ENCODE measurements at places on chromosomes 6 and 20. TPM values are rescaled to one million over a fixed set of nuclear protein-coding genes. Genes with fewer than 3 reads are reported as not detected.

- DNase-seq: no peak
Observed at GRCh38 chr6:113144117-113144516, 713.0 kb upstream of the MARCKS start.

DNA sequence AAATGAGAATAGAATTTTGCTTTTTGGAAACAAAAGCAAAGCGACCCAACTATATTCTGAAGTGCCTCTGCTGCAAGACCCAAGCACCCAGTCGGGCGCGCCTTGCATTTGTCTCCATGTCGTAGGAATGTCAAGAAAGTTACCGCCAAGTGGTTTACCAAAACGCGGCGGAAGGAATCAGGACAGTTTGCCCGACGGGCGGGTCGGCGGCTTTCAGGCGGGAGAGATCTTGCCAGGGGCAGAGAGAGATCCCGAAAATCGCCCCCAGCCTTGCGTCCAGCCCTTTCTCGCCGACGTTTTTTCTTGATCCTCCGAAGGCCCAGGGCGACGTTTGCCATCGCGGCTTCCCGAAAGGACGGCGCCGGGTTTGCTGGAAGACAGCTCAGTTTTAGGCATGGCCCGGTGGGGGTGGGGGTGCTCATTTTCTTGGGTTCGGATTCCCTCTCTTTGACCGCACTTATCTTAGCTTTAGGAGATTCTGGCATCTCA, 4.0 kb upstream of the LIN28B start:
- DNase-seq: no peak

- no peak for DNase-seq
Observed at GRCh38 chr6:36136551-36136950, 6.2 kb downstream of the MAPK13 start.

The VSX1 gene
- total RNA-seq: not detected

The RRP36 gene
- total RNA-seq: 39.1 TPM

The UTRN gene
- total RNA-seq: 304 TPM

- no peak for DNase-seq
Observed at GRCh38 chr6:159038914-159039884, 5.6 kb downstream of the TAGAP start.

GRCh38 chr6:3918469-3918868, 69.3 kb downstream of the FAM50B start:
- no peak for DNase-seq

DNA sequence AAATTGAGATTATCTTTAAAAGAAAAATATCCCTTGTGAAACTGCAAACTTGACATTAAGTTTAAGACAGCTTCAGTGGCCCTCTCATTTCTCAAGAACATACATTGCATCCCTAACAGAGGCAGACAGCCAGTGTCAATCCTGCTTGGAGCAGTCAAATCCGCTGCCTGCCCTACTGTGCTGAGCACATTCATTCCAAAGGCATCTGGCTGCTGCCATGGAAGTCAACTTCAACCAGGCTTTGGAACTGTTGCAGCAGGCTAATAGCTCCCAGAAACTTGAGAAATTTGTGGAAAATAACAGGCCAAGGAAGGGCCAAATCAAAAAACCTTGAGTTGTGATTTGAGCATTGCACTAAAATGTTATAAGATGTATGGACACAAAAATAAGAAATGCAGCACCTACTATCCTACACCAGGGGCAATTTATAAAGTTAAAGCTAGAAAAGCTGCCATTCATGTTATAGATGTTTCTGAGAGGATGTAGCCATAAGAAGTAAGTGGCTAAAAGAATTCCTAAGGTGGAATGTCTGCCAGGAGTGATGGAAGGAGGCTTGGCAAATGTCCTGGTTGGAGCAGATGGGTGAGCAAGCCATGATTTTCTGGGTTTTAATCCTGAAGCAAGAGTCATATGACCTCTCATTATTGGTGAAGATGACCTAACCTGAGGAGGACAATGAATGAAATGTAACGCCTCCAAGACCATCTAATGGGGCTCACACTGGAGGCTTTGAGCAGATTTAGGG, 31.4 kb upstream of the HAO1 start:
- no peak for DNase-seq

The GJA10 gene
- total RNA-seq: not detected

- DNase-seq: no peak
Observed at GRCh38 chr6:116404696-116405095, 33.9 kb downstream of the DSE start.

- no peak for DNase-seq
Observed at GRCh38 chr20:1391640-1392442, 1.0 kb downstream of the FKBP1A start.

The BPIFB1 gene
- total RNA-seq: not detected

- DNase-seq: no peak
Observed at GRCh38 chr6:31574106-31575061, 981 bp upstream of the TNF start.

The MLIP gene
- 383 TPM for total RNA-seq

The GATA5 gene
- not detected for total RNA-seq

The NRSN1 gene
- not detected for total RNA-seq

DNA sequence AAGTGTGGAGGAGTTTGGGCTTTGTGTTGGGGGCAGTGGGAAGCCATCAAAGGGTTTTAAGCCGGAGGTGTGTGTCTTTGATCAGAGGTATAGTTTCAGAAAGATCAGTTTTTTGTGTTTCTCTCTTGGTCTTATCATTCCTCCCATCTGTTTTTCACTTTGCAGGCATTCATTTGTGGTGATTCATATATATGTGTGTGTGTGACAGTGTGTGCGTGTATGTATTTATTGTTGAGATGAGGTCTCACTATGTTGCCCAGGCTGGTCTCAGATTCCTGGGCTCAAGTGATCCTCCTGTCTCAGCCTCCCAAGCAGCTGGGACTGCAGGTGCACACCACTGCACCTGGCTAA, 11.1 kb upstream of the SERINC3 start:
- no peak for DNase-seq

- DNase-seq: no peak
Observed at GRCh38 chr20:46129955-46130481, 11.9 kb downstream of the CD40 start.

DNA sequence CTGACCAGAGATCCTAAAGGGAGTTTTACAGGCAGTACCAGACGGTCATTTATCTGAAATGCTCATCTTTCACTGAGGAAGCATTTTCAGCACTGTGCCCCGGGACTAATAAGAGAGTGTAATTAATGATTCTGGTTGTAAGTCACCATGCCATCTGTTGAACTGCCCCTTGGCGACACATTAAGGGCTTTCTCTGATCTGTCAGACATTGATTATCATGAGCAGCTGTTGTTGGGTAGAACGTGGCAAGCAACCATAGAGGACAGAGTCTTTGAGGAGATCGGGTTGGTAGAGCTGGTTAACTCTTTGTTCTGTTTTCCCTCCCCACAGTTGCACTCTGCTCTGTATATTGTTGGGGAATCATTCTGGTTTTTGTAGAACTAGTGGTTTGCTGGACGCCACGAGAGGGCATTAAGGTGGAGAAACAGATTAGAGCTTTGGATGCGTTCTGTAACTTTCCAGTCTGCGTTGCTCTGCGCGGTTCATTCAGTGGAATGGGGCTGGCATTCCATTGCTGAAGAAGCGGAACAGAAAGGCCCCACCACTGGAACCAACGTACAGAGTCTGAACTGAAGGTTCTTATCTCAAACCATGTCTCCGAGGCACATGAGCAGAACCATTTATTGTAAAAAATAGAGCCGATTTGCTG, 34.3 kb downstream of the RPRD1B start:
- DNase-seq: no peak

GRCh38 chr6:26021001-26021349, 58.4 kb downstream of the TRIM38 start:
- DNase-seq: no peak

The AVP gene
- not detected for total RNA-seq

- DNase-seq: peak; percentile 46
Observed at GRCh38 chr6:27472182-27472616, 706 bp downstream of the ZNF184 start.

- peak; percentile 80 for DNase-seq
Observed at GRCh38 chr20:62971950-62972844, 19.7 kb downstream of the SLC17A9 start.

DNA sequence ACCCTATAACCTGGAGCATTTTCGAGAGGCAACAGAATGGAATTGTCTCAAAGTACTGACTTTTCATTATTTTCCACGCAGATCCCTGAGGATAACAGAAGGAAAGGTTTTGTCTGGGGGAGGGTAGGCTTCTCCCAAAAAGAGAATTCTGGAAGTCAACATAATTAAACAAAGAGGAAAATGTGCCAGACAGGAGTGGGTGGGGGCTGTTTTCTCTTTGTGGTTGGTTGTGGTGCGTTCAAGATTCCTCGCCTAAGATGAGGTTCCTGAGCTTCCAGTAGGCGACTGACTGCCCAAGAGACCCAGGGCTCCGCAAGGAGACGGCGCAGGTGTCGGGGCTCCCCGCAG, 70.4 kb downstream of the SOX4 start:
- DNase-seq: no peak

The GABRR2 gene
- not detected for total RNA-seq

DNA sequence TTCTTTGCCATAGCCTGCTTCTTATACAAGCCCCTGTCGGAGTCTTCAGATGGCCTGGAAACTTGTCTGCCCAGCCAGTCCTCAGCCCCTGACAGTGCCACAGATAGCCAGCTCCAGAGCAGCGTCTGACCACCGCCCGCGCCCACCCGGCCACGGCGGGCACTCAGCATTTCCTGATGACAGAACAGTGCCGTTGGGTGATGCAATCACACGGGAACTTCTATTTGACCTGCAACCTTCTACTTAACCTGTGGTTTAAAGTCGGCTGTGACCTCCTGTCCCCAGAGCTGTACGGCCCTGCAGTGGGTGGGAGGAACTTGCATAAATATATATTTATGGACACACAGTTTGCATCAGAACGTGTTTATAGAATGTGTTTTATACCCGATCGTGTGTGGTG, 29.5 kb downstream of the SLCO4A1 start:
- no peak for DNase-seq

- no peak for DNase-seq
Observed at GRCh38 chr20:4131911-4132310, 116.6 kb upstream of the RNF24 start.
